Stimulated activated CD8-positive, alpha-beta memory T cell treated with anti-CD3 and anti-CD28 coated beads, Interleukin-4, amount 100 ng/mL, for 1 hour (primary cell): ENCODE measurements at places on chromosomes 4 and X.

DNA sequence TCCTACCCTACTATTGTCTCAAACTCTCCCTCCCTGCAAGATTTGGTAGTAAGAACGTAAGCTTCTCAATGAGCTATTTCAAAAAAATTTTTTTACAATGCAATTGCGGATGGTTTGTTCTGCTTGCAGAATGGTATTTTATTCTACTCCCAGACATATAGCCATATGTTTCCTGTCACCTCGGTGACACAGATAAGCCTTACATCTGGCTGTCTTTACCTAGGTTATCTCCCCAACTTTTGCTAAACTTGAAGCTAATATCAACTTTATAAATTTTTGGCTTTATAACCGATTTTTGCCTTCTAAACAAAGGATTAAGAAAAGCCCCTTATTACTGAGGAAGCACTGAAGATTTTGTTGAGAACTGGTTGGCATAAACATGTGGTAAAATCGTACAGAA, 331.5 kb downstream of the TENM3 start:
- no peak for DNase-seq

GRCh38 chr4:80266902-80267380, 477 bp downstream of the FGF5 start:
- no peak for DNase-seq

DNA sequence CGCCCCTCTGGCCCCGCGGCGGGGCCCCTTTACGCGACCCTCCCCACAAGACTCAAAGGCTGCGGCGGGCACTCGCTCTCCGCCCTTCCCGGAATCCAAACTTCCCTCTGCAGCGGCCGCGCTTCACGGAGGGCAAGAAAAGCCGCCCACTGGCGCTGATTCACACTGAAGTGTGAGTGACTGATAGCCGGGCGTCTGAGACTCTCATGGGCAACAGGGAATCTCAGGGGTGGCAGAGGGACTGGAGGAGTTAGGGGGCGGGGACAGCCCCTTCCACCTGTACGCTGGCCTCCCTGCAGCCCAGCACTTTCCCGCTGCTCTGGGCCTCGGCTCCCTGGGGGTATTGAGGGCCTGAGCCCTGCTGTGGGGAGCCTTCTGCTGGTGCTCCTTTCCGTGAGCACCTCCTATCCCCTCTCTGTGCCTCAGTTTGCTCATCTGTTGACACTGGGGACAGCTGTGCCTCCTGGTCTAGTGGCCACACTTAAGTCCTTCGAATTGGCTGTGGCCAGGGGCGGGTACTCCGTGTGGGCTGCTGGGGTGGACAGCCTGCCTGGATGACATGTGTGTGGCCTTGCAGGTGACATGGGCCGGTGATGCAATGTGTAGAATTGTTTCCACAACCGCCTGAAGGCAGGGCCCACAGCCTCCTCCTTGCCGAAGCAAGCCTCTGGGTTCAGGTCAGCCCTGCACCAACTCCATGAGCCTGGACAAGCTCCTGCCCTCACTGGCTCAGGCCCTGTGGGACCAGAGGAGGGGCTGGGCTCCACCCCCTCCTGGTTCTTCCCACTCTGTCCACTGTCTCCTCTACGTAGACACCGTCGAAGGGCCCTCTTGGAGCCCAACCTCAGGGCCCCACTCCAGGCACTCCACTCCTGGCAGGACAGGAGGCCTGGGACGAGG, 951 bp downstream of the SH3BP2 start:
- DNase-seq = no peak

DNA sequence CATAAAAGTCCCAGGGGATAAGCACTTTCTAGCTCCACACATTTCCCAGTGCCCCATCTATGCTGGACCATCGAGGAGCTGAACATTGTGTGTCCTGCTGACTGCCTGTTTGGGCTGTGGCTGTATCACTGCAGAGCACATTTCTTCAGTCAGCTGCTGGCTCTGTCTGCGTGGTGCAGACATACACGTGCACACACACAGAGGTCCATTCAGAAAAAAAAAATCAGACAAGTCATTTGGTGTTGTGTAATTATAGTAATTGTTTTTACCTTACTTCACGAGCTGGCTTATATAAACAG, 1.1 kb upstream of the PDLIM3 start:
- DNase-seq = no peak

DNA sequence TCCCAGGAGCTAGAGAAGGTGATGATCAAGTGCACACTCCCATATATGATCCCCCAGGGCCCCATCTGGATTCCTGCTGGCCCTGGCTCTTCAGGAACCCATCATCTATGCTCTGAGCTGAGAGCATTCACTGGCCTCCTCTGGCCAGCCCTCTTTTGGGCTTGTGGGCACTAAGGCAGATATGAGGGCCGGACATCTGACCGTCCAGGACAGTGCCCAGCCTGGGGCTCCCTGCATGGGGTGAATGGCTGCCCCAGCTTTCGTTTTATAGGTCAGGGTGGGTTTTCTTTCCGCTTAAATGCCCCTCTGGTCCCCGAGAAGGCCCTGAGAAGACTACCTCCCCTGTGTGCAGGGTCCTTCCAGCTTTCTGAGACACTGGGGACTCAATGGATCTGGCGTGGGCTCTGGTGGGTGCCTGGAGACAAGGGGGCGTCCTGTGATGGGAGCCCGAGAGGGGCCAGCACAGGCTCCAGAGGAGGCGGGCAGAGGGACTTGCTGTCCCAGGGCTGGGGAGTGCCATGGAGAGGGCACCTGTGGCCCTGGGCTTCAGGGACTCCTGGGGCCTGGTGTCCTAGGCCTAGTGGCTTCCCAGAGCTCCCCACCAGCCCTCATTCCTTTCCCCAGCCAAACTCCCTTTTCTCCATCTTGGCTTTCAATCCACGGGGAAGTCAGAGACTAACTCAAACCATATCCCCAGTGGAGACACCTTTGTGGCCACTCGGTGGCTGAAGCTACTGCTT, 39.5 kb upstream of the GRPEL1 start:
- no peak for DNase-seq

- no peak for DNase-seq
These were observed 44.0 kb upstream of the MXD4 start for GRCh38 chr4:2305766-2306501.

GRCh38 chr4:102129810-102130209, 215.5 kb downstream of the SLC39A8 start:
- DNase-seq = no peak

DNA sequence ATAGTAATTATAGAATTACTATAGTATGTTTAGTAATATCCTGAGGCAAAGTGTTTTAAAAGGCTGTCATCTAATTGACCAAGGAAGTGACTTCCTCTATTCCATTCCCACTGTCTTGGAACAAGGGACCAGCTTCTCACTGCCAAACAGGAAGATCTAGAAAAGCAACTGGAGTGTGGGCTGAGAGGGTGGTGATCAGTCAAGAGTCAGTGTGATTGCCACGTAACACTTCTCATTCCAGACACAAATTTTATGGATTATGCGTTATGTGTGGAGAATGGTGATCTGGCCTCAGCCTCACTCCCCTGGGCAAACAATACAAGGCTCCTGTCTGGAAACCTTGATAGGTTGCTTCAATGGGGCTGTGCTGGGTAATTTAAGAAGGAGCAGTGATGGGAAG, 60.0 kb downstream of the RRAGB start:
- DNase-seq = no peak

DNA sequence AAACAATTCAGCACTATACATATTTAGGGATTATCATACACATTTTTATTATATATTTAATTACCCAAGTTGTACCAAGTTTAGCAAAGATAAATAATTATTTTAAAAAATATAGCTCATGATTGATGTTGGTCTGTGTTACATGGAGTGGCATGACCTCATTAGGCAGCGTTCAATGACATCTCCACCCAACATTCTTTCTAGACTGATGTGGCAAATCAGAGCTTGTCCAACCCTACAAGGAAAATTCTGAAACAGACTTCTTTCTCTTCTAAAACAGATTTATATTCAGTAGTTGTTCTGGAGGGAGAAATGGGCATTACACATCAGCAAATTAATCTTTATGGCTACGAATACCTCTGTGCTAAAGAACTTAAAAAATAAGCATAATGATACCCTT, 189.7 kb downstream of the PDGFC start:
- no peak for DNase-seq

GRCh38 chr4:18197467-18197866, 175.9 kb upstream of the LCORL start:
- DNase-seq = no peak

DNA sequence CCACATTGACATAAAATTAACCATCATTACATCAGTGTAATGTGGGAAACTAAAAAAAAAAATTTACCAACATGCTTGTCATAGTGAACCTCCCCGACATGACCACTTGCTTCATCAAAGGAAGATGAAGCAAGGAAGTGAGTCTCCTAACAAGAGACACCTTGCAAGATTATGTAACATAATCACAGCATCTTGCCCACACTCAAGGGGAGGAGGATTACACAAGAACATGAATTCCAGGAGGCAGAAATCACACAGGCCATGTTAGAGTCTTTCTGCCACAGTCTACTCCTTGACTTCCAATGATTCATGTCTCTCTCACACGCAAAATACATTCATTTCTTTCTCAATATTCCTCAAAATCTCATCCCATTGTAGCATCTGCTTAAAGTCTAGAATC, 93.3 kb downstream of the AKAP4 start:
- DNase-seq = no peak

- no peak for DNase-seq
These were observed 29.6 kb downstream of the HERC3 start for GRCh38 chr4:88621763-88622327.

- no peak for DNase-seq
These were observed 43.8 kb downstream of the GEMIN8 start for GRCh38 chrX:13985697-13986435.

DNA sequence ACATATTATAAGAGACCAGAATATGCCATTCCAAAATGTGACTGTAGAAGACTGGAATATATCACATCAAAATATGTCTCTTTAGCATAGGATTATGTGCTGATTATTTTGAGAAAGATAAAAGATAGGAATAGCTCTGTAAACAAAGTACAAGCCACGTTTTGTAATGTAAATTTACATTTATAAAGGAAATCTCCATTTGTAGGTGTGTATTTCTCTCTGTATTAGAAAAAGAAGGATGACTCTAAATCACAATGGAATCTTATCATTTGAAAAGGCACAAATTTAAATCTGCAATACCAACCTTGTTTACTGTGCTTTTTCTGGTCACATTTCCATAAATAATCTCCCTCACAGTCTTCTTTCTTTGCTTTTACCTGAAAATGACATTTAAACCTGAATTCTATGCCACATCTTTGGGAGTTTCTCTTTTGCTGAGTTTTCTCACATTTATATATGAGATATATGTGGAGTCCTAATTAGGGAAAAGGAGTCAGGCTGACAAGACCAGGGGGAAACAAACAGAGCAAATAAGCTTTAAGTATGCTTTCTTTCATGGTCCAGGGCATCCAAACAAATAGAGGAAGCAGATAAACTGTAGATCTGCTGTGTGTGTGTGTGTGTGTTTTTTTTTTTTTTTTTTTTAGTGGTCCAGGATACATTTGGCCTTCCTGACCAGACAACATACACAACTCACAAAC, 244.0 kb downstream of the CPXCR1 start:
- no peak for DNase-seq

- no peak for DNase-seq
These were observed 2253.2 kb upstream of the TENM3 start for GRCh38 chr4:179989975-179990374.
